Breast epithelium (tissue), 4 donors: ENCODE measurements at places on chromosomes 6 and 20. TPM values are rescaled to one million over a fixed set of nuclear protein-coding genes. Genes with fewer than 3 reads are reported as not detected.

GRCh38 chr6:35363293-35363750, 21.0 kb downstream of the PPARD start:
- no peak for DNase-seq
- H3K36me3 ChIP-seq: no peaks in the 10 kb centered on the region
- no peak overlapping the region for H3K27ac ChIP-seq
- peaks cover 12% of the 10 kb centered on the region for H3K4me1 ChIP-seq
- H3K27me3 ChIP-seq: no peaks in the 10 kb centered on the region

GRCh38 chr6:43331470-43331869, 22.8 kb upstream of the CRIP3 start:
- H3K27me3 ChIP-seq: no peaks in the 10 kb centered on the region
- H3K36me3 ChIP-seq: no peaks in the 10 kb centered on the region
- no peak for DNase-seq
- no peak overlapping the region for H3K4me3 ChIP-seq

DNA sequence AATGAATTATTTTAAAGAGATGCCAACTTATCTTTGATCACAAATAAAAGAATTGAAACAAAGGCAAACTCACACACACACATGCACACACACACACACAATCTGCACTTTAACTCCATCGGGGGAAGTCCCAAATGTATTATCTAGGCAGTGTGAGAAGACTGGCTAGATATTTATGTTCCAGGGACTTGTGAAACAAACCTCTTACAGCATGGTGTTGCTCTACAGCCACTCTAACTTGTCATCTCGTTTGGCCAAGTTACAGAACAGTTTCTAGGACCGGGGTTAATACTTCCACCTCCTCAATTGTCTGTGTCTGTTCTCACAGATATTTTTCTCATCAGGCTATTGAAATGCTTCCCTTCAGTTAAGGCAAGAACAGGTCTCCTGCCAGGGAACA, 855.0 kb downstream of the EPHA7 start:
- H3K27me3 ChIP-seq: no peaks in the 10 kb centered on the region
- DNase-seq: no peak
- no peak overlapping the region for H3K4me3 ChIP-seq
- H3K27ac ChIP-seq: no peak overlapping the region
- no peaks in the 10 kb centered on the region for H3K36me3 ChIP-seq
- H3K4me1 ChIP-seq: no peaks in the 10 kb centered on the region

DNA sequence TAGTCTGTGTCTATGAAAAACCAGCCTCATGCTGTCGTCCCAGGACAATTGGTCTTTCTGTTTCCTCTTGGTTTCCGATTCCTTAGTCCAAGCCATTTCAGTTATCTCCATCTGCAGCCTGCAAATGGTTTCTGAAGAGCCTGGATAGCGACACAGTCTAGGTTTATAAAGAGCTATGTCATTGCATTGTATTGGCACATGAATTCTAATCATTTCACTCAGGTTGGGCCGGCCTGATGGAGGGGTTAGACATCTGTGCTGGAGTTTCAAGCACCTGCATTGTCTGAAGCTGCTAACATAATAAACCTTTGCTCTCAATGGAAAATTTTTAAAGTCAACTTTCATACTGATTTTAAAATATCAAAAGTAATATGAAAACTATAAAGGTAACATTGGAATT, 232.6 kb upstream of the MAP3K7 start:
- H3K27me3 ChIP-seq: no peaks in the 10 kb centered on the region
- DNase-seq: no peak
- H3K36me3 ChIP-seq: no peaks in the 10 kb centered on the region
- H3K27ac ChIP-seq: no peak overlapping the region
- H3K4me1 ChIP-seq: no peaks in the 10 kb centered on the region

DNA sequence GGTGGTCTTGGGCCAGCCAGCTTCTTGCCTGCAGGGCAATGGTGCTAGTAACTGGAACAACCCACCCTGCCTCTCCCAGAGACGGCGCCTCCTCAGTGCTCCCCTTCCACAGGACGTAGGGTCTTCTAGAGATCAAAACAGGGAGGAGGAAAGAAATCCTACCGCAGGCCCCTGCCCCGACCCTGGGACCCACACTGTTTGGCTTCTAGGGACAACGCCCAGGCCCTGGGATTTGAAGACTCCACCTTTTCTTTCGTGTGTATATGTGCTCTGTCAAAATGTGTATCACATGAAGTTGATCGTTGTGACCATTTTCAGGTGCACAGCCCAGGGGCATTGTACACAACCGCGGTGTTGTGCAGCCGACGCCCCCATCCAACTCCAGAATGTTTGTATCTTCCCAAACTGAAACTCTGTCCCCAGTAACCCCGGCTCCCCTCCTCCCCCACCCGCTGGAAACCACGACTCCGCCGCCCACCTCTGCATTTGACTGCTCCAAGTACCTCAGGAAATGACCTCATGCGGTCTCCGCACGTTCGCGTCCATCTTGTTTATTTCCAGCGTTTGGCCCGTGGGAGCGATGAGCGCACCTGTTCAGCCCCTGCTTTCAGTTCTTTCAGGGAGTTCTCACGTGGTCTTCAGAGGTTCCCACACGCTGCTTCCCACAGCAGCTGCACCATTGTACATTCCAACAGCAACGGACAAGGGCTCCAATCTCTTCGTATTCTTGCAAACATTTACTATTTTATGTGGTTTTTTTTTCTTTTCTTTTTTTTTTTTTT, 3.4 kb upstream of the BHLHE23 start:
- DNase-seq: peak; percentile 39
- peaks cover 73% of the 10 kb centered on the region for H3K27me3 ChIP-seq
- H3K4me1 ChIP-seq: peaks cover 6% of the 10 kb centered on the region
- no peak overlapping the region for H3K27ac ChIP-seq
- no peaks in the 10 kb centered on the region for H3K36me3 ChIP-seq

DNA sequence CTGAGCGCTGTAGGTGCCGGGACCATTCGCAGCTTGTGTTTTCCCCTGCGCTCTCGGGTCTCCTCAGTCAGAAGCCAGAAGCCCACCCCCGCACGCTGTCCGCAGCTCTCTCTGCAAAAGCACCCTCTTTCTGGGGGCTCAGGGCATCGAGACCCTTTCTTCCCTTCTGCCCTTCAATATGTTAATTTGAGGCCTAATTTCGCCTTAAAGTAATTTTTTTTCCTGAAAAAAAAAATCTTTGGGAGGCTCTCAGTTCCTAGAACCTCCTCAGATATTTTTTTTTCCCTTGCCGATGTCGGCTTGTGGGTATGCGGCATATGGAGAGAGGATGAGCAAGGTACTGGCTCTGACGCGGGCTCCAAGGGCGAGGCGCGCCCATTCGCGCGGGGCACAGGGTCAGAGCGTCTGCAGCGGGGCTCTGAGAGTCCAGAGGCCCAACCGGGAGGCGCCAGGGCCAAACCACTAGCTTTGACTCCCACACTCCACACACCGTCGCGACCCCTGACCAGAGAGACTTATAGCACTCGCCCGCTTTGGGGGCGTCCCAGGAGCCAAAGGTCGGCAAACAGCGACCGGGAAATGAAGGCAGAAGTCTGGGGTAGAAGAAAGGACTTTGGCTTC, 893 bp downstream of the PRDM13 start:
- DNase-seq: no peak
- peaks cover 98% of the 10 kb centered on the region for H3K27me3 ChIP-seq
- H3K36me3 ChIP-seq: no peaks in the 10 kb centered on the region
- no peak overlapping the region for H3K4me3 ChIP-seq
- H3K4me1 ChIP-seq: peaks cover 16% of the 10 kb centered on the region

DNA sequence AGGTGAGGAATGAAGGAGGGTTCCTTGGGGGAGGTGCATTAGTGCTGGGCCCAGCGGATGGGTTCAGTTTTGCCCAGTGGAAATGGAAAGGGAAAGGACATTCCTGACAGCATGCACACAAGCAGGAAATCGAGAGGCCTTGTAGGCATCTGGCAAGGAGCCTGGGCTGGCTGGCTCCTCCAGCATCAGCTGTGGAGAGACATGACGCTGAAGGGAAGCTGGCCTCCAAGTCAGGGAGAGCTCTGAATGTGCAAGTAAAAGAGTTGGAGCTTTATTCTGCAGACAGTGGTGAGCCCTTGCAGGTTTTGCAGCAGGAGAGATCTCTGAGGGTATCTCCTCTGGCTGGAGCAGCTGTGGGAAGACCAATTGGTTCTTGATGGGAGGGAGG, 154.3 kb downstream of the MRPL14 start:
- H3K4me3 ChIP-seq: no peak overlapping the region
- H3K36me3 ChIP-seq: no peaks in the 10 kb centered on the region

RAE1 gene
- total RNA-seq: 26.9 TPM

STMND1 gene
- total RNA-seq: 0.98 TPM

ZNF334 gene
- total RNA-seq: 18.7 TPM

RCAN2 gene
- total RNA-seq: 5.9 TPM
